Smooth muscle cell of the coronary artery (primary cell): ENCODE measurements at places on chromosomes 7 and 10. TPM values are rescaled to one million over a fixed set of nuclear protein-coding genes. Genes with fewer than 3 reads are reported as not detected.

The PSMC2 gene
- 191 and 215 TPM in 2 replicates for total RNA-seq

The OR13A1 gene
- total RNA-seq: 0.12 TPM in 1 of 2 replicates, not detected in the other

The TYW1 gene
- 15.6 and 19.1 TPM in 2 replicates for total RNA-seq

The KNDC1 gene
- total RNA-seq: 0.23 and 1.6 TPM in 2 replicates

The PRR15 gene
- 0.59 and 14.2 TPM in 2 replicates for total RNA-seq

The PDZD7 gene
- 2.0 and 2.7 TPM in 2 replicates for total RNA-seq

The GSTO2 gene
- 0.47 and 1.1 TPM in 2 replicates for total RNA-seq

The EPHA1 gene
- total RNA-seq: not detected in 2 replicates

The CYP3A4 gene
- total RNA-seq: not detected in 2 replicates

The IFIT5 gene
- total RNA-seq: 10.7 and 11.8 TPM in 2 replicates

The NPY4R gene
- 0.12 and 0.15 TPM in 2 replicates for total RNA-seq

The IDI2 gene
- not detected in 2 replicates for total RNA-seq

The PNLIP gene
- total RNA-seq: not detected in 2 replicates

The ANKRD1 gene
- total RNA-seq: 1.5 and 315 TPM in 2 replicates

The LIPF gene
- total RNA-seq: not detected in 2 replicates

The ELN gene
- 5.9 and 385 TPM in 2 replicates for total RNA-seq

The HOXA7 gene
- total RNA-seq: not detected in 2 replicates

The IGFBP3 gene
- 73.8 and 149 TPM in 2 replicates for total RNA-seq

The PYROXD2 gene
- 7.3 and 16.7 TPM in 2 replicates for total RNA-seq

The PCDH15 gene
- total RNA-seq: not detected in 2 replicates

The FAM25G gene
- total RNA-seq: not detected in 2 replicates

The FMC1 gene
- 3.3 and 11.7 TPM in 2 replicates for total RNA-seq

The FOXP2 gene
- total RNA-seq: 0.08 and 5.6 TPM in 2 replicates

The EBLN1 gene
- total RNA-seq: not detected in 2 replicates
